Astrocyte of the cerebellum (primary cell): ENCODE measurements at places on chromosomes 7 and 10.

- DNase-seq = no peak
Observed at GRCh38 chr7:132508724-132509353, 67.4 kb downstream of the PLXNA4 start.

DNA sequence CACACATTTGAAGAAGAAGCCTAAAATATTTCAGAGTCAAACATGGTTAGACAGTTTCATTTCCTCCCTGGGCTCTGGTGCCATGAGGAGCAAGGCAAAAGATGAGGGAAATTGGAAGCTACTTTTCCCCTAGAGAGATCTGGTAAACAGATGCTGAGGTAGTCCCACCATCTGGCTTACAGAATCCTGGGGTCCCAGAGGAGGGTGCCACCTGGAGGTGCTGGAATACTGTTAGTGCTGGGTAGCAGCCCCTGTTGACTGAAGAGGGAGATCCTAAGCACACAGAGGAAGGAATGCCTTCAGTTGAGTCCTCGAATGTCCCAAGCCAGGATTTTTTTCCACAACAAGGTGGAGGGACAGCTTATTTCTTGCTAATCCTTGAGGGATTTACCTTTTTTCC, 160.1 kb downstream of the FZD1 start:
- no peak for DNase-seq

DNA sequence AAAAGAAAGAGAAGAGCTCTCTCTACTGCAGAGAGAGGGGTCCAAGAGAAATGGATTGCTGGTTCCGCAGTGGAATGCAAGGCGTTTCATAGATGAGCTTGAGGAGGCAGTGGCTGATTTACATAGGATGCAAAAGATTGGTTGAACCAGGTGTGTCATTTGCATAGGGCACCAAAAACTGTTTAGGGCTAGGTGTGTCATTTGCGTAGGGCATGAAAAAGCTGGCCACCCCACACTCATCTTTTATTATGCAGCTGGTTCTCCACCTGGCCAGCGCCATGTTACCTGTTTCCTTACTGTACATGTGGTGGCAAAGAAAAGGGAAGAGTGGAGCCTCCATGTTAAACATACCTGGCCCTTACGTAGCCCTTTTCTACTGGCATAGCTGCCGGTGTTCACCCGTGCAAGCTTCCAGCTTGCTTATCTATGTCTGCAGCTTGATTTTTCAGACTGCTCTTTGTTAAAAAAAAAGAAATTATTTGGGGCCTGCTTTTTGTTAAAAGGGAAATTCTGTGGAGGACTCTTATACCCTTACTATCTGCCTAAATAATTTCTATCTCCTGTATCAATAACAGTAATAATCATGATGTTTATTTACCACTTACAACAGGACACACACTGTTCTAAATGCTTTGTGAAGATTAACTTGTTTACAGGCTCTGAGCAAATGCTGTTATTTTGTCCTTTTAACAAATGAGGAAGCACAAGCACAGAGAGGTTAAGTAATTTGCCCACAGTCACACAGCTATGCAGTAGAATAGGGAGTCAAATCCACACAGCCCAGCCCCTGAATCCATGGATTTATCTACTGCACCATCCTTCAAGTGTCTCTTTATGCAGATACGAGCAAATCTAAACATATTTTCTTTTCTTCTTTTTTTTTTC, 33.3 kb downstream of the CASP7 start:
- no peak for DNase-seq

DNA sequence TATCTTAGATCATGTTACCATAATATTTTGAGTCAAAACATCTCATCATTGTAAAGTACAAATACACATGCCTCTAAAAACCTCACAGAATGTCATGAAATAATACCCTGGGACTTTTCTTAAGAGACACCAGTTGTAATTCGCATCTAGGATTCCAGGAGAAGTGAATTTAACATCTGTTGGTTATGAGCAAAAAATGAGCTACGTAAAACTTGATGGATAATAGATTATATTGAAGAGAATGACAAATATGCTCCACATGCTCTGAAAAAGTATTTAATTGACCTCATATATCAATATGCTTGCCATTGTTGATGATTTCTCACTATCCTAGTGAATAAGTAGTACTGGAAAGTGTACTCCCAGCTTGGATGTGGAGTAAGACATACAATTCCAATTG, 227.0 kb downstream of the BBS9 start:
- DNase-seq = no peak

- DNase-seq = no peak
Observed at GRCh38 chr7:88791891-88792290, 3.6 kb downstream of the TEX47 start.

DNA sequence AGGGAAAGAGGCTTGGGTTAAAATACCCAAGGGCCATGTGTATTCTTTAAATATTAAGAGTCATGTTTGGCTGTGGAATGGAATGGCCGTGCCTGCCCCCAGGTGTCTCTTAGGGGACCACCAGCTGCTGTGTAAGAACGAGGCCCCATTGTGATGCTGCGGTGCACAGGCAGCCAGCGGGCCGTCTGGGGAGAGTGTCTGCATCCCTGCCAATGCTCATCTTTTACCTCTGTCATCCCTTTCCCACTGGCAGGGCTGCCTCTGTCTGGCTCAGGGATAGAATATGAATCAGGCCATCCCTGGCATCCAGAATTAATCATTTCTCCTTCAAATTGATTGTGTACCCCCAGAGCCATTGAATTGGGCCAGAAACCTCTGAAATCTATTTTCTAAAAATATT, 137.8 kb upstream of the GALNT17 start:
- no peak for DNase-seq

- peak; percentile 4 for DNase-seq
Observed at GRCh38 chr7:65812281-65812680, 60.6 kb upstream of the VKORC1L1 start.

DNA sequence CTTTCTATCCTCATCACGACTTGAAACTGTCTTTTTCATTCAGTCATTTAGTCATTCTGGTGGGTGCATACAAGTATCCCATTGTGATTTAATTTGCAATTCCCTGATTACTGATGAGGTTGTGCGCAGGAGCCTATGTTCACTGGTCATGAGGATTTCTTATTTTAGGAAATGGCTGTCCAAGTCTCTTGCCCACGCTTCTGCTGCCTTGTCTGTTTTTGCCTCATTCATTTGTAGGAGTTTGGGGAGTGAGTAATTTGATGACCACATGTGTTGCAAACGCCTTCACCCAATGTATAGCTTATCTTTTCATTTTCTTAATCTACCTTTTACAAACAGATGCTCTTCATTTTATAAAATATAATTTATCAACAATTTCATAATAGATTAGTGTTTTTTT, 127.3 kb downstream of the ARHGAP22 start:
- DNase-seq = no peak

GRCh38 chr7:18521945-18522566, 26.5 kb downstream of the HDAC9 start:
- no peak for DNase-seq

DNA sequence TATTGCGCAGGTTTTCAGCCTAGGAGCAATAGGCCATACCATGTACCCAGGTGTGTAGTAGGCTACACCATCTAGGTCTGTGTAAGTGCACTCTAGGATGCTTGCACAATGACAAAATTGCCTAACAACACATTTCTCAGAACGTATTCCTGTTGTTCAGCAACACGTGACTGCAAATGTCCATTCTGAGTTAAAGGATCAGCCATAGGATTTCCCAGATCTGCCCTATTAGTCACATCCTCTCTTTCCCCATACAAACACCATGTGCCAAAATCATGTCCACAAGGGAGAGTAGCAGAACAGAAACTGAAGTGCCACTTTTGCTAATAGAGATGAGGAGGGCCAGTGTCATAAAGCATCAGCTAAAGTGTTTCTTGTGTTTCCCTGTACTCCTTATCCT, 42.6 kb upstream of the AMPH start:
- no peak for DNase-seq

GRCh38 chr10:82221601-82222149, 346.7 kb downstream of the NRG3 start:
- DNase-seq = no peak

GRCh38 chr7:117062300-117062699, 109.0 kb downstream of the ST7 start:
- DNase-seq = no peak

GRCh38 chr7:128450409-128450808, 5.3 kb upstream of the HILPDA start:
- no peak for DNase-seq

- peak; percentile 93 for DNase-seq
Observed at GRCh38 chr10:31650010-31650409, 278.6 kb downstream of the ARHGAP12 start.

- DNase-seq = peak; percentile 99
Observed at GRCh38 chr10:78944723-78945312, 123.9 kb upstream of the ZMIZ1 start.

DNA sequence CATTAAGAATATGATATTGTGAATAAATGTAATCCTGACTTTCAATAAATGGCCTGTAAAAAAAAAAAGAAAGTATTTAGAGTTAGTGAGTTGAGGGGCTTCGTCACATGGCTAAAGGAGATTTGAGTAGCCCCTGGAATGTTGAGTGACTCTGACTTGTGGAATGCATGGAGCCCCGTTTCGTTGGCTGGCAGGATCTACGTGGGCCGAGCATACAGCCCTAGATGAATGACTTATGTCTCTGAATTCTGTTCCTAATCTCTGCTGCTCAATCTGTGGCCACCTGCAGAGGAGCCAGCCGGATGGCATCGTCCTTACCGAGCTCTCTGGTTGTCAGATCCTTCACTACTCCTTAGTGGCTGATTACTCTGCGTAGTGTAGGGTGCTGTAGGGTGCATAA, 155.7 kb downstream of the MGMT start:
- no peak for DNase-seq

- peak; percentile 62 for DNase-seq
Observed at GRCh38 chr7:28686418-28686800, 271.7 kb downstream of the TRIL start.
